Germinal center (tissue), 1 donor: ENCODE measurements at places on chromosomes 4 and X.

GRCh38 chr4:7788694-7789425 lies 150.8 kb downstream of the AFAP1 start:
- no peak for DNase-seq

- DNase-seq, result peak; percentile 8
Observed at GRCh38 chrX:71533851-71534561, 1.1 kb downstream of the OGT start.

DNA sequence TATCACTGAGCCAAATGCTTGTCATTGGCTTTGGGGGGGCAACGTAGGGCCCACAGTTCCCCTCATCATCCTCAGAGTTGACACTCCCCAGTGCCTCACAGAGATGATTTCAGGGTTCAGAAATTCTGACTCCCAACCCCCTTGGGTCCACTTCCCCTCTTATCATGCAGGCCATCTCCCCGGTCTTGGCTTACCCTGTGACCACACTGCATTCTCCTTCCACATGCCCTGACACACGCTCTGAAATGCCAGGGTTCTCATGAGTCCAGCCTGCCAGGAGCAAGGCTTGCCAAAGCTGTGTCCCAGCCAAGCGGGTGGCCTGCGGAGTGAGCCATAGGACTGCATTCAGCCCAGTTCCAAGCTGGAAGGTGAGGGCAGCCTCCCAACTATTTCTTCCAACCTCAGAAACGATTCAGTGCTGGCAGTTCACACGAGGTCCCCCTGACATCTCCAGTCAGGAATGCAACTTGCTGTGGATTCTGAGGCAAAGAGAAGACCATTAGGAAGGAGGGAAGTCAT lies 101.2 kb downstream of the SMIM20 start:
- no peak for DNase-seq

- DNase-seq, result no peak
Observed at GRCh38 chr4:177907736-177908424, 465.6 kb upstream of the AGA start.

GRCh38 chr4:95267081-95267480 lies 281.7 kb downstream of the UNC5C start:
- no peak for DNase-seq

- no peak for DNase-seq
Observed at GRCh38 chrX:13252726-13253125, 67.1 kb downstream of the ATXN3L start.

- no peak for DNase-seq
Observed at GRCh38 chrX:134247492-134247891, 10.5 kb downstream of the CCDC160 start.

- DNase-seq, result no peak
Observed at GRCh38 chrX:136708348-136708747, 60.4 kb downstream of the CD40LG start.

DNA sequence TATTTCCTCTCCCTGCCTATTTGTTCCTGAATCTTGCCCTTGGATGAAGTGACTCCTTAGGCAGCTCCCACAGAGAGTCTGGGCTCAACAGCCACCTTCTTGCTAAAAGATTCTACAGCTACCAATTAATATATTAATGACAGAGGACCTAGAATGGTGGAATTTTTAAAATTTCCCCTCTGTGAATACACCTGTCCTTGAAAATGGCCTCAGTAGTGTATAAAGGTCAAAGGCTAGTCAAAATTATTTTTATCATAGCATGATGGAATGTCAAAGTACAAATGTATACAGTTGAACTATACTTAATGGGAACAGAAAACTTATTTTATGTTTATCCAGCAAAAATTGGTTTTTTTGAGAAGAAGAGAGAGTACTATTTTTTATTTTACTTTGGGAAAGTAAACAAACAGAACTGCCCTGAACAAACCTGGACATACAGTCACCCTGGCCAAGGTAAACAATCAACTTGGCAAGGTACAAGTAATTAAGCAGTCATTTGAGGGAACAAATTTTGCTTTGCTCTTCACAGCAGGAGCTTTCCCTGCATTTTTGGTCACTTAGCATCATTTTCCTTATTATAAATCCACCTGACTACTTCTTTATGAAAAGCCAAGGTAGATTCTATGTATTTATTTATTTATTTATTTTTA lies 250.8 kb downstream of the INPP4B start:
- DNase-seq, result no peak

DNA sequence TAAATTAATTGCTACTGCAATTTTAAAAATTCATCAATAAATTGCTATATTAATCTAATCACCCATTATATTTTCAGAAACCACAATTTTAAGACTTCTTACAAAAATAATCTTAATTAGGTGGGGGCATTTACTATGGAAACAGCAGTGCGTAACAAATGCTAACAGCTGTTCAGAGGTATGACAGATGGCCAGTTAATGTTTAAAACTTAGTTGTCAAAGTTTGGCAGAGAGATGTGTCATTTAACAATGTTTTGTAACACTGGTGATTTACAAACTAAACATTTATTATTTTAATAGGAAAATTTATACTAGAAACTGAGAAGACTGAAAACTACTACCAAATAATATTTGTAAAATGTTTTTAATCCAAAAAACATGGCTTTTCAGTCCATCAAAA lies 85.2 kb upstream of the GPR34 start:
- DNase-seq, result no peak

GRCh38 chrX:46198858-46199257 lies 346.4 kb downstream of the ZNF674 start:
- no peak for DNase-seq

GRCh38 chr4:141090473-141090872 lies 42.8 kb downstream of the RNF150 start:
- DNase-seq, result no peak

DNA sequence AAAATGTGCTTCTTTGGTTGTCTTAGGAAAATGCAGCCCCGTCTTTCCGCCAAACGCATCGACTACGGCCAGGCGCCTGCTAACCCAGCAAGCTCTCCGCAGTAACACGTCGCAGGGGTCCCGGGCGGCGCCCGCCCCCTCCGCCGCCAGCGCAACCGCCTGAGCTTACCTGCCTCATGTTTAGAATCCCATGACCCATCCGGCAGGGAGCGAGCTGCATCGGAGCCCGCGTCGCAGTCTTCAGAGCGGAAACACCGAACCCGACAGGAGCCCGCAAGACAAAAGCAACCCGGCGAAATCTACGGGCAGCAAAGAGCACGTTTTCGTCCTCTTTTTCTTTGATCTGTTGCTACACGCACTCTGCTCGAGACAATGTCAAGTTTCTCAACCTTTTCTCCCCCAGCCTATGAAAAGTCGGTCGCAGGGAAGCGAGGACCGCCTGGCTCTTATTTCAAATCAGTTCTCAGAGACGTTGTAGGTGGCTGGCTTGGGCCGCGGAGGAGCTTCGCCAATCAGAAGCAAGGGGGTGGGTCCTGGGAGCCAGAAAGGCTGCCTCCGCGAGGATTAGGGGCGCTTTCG lies at the start of gene MID1:
Gene MID1 (minus strand): TSS at position 465 of the 579 bp plus-strand sequence. CDS start 53,038 bp downstream, outside the sequence.
- DNase-seq, result peak; percentile 6

DNA sequence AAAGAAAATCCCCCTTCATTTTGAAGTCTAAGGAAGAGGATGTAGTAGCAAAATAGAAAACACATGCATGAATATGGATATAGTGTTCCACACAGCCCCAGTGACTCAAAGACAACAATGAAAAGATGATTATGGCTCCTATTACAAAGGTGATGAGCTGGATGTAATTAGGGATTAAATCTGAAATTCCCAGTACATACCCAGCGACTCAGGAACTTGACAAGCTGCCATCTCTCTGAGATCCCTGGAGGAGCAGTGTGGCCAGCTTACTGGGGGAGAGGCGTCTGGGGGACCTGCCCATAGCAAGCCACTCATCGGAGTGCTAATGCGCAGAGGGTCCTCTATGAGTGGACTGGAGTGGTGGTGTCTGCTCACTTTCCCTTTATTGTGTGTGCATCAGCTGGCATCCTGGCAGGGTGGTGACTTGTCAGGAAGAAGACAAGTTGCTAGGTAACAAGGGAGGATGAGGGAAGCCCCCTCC lies 42.7 kb upstream of the MGST2 start:
- DNase-seq, result no peak

DNA sequence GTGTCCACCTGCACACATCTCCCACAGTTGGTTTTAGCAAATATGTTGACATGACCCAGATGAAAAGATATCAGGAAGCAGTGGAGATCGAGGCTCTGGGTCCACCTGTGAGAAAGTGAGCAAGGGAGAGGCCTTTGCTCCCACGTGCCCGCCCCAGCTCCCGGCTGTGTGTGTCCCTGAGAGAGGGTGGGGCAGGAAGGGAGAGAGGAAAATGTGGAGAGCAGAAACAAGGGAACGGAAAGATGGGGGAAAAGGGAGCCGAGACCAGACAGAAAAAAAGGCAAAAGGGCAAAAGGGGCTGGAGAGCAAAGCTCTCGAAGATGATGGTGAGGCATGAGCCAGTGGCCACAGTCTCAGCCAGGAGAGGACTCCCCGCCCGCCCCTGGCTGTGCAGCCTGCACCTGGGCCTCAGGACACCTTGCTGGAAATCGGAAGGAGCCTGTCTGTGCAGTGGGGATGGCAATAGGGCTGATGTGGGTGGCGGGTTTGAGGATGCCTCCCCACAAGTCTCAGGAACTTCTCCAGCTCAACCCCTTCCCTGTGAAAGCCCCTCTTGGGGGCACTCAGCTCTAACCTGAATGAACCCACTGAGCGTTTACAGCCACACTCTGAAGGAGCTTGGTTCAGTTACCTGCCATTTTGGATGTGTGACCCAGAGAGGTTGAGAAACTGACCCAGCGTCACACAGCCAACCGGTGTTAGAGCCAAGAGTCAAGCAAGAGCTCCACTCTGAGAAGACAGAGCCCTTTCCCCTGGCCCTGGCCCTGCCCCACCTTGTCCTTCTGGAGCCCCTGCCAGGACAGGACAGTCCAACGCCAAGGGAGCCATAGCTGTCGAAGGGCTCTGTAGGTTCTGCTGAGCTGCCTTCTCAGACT lies 20.3 kb upstream of the MSX1 start:
- DNase-seq, result no peak

DNA sequence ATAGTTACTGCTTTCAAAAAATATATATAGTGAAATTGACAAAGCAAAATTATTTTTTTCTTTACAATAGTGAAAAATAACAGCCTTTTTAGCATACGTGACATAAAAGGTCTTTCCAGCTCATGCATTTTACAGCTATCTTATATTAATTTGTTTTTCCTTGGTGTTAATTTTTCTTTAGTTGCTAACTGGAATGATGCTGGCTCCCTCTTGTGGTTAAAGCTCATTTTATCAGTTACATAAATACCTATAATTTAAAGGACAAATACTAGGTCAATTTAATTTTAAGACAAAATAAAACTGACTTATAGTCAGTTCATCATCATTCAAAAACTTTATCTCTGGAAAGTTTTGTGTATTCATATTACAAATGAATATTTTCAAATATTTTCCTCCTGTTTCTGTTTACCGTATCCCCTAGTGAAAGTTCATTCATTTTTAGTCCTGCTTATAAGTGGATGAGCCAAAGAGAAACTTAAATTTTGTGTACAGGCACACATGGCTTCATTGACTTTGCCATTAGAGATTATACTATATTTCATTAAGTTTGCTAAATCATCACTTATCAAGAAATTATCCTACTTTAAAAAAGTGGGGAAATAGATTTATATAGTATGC lies 9.9 kb upstream of the ANAPC4 start:
- DNase-seq, result peak; percentile 16

GRCh38 chr4:142846108-142846728 lies at the start of gene INPP4B:
INPP4B (minus strand) TSS chr4:142846301.
- DNase-seq, result peak; percentile 2

- no peak for DNase-seq
Observed at GRCh38 chr4:31130930-31131329, 410.8 kb downstream of the PCDH7 start.

DNA sequence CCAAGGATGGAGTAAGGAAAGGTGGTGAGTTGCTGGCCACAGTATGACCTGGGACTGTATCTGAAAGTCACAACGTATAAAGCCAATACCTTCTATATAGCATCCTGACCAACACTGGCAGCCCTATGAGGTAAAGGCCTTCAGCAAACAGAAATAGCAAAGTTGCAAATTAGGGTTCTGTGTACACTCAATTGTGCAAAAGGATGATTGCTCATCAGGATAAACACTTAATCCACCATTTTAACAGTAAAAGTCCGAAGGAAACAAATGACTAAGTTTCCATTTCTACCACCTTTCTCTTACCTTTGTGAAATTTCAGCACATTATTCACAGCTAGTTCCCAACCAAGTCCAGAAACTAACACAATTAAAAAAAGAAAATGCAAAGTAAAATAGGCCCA lies 1.4 kb upstream of the FNIP2 start:
- no peak for DNase-seq

GRCh38 chr4:82773057-82773456 lies 25.5 kb downstream of the SCD5 start:
- DNase-seq, result no peak
